ENCODE measurements at places on chromosomes 3 and 15. TPM values are rescaled to one million over a fixed set of nuclear protein-coding genes. Genes with fewer than 3 reads are reported as not detected.

WHAMM gene
- 6.1 TPM for total RNA-seq

LRRC49 gene
- total RNA-seq = not detected

SLC15A2 gene
- 1.7 TPM for total RNA-seq

MAGEL2 gene
- total RNA-seq = not detected

AGBL1 gene
- not detected for total RNA-seq

NTRK3 gene
- total RNA-seq = not detected

ZNF660 gene
- total RNA-seq = 1.0 TPM

MRPS11 gene
- 54.3 TPM for total RNA-seq

CHRNA7 gene
- 0.20 TPM for total RNA-seq

DYNLT2B gene
- total RNA-seq = 8.8 TPM

C15orf61 gene
- 7.5 TPM for total RNA-seq

IGDCC3 gene
- total RNA-seq = not detected

PLA2G4F gene
- not detected for total RNA-seq

PRTG gene
- total RNA-seq = not detected

FAM98B gene
- total RNA-seq = 61.8 TPM

SPG11 gene
- 71.5 TPM for total RNA-seq

ZNF774 gene
- total RNA-seq = 1.4 TPM

CSPG4 gene
- not detected for total RNA-seq

LMAN1L gene
- total RNA-seq = 0.11 TPM

HRG gene
- not detected for total RNA-seq

HRH1 gene
- total RNA-seq = 0.59 TPM

TMEM207 gene
- not detected for total RNA-seq

CYP1A2 gene
- total RNA-seq = not detected

NOP10 gene
- total RNA-seq = 225 TPM

COPB2 gene
- total RNA-seq = 83.8 TPM

CHRFAM7A gene
- 0.77 TPM for total RNA-seq

GP5 gene
- 0.83 TPM for total RNA-seq

ARGFX gene
- total RNA-seq = not detected

ATP10A gene
- total RNA-seq = 17.8 TPM

SLC25A20 gene
- total RNA-seq = 14.8 TPM

SYNM gene
- 0.63 TPM for total RNA-seq

CD200R1 gene
- total RNA-seq = 1.8 TPM

LHFPL4 gene
- not detected for total RNA-seq

UQCRC1 gene
- 240 TPM for total RNA-seq

ZNF609 gene
- total RNA-seq = 37.2 TPM

SCG3 gene
- total RNA-seq = not detected

CKMT1B gene
- 0.41 TPM for total RNA-seq

ADAMTS9 gene
- total RNA-seq = not detected

PRSS50 gene
- not detected for total RNA-seq

C15orf62 gene
- 0.63 TPM for total RNA-seq

ACP3 gene
- total RNA-seq = not detected

Data from activated CD8-positive, alpha-beta T cell treated with anti-CD3 and anti-CD28 coated beads for 36 hours (primary cell).